ENCODE measurements at places on chromosomes 12 and 14.

DNA sequence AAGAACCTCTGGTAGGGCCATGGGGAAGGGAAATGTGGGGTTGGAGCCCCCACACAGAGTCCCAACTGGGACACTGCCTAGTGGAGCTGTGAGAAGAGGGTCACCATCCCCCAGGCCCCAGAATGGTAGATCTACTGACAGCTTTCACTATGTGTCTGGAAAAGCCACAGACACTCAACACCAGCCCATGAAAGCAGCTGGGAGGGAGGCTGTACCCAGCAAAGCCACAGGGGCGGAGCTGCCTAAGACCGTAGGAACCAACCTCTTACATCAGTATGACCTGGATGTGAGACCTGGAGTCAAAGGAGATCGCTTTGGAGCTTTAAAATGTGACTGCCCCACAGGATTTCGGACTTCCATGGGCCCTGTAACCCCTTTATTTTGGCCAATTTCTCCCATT lies 97.8 kb downstream of the HMGA2 start:
- no peak for DNase-seq

DNA sequence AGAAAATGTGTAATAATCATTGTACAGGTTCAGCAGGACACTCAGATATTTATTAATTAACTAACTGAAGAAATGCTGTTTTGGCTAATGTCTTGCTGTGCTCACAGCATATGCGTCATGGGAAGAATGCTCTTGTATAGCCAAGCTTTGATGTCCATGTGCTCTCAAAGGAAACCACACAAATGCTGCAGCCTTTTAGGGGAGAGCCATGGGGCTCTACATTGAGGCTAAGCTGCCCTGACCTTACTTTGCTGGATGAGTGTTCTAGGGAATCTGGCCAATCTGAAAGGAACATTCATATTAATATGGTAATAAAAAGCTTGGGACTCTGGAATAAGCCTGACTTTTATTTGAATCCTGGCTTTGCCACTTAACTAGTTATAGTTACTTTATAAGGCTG lies 9.5 kb upstream of the CRADD start:
- no peak for DNase-seq

- DNase-seq, result no peak
Observed at GRCh38 chr14:20179218-20179617, 11.5 kb upstream of the OR11G2 start.

DNA sequence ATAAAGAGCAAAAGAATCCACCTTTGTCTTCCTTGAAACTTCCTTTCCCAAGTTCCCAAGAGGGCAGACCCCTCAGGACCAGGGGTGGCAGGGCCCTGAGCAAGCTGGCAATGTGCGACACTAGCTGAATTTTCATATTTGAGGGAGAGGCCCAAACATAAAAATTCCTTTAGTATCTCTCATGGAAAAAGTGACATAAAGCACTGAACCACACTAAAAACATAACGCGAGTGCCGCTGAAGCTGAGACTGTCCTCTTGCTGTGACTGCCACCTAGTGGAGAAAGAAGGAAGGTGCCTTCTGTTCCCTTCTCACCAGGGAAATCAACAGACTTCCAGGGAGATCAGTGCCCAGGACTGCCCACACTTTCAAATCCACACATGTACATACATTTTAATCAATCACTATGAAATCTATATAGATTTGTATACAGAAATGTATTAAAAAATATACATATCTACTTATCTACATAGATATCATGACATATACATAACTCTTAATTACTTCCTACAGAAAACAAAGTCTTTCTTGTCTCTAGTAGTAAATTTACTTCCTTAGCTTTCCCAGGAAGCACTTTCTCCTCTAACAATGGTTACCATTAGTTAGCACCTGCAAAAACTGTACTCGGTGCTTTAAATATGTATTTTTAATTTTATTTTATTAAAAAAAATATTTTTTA lies 53.8 kb downstream of the SSH1 start:
- DNase-seq, result peak; percentile 84

DNA sequence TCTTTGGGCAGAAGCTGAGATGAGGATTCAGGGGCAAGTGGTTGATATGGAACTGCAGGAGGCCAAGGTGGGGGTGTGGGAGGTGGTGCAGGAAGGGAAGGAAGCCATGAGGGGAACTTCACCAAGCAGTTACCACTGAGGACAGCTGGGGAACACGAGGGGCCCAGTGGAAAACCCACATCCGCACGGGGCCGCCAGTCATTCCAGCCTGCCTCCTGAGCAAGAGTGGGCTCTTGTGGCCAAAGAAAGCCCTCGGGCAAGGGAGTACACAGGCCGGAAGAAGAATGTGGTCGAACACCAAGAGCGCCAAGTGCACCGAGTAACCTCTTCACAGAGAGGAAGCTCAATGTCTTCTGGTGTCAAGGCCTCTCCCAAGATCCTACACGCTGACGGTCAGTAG lies 252.2 kb upstream of the FOXN3 start:
- DNase-seq, result no peak

- no peak for DNase-seq
Observed at GRCh38 chr12:40802656-40803055, 110.4 kb downstream of the CNTN1 start.

DNA sequence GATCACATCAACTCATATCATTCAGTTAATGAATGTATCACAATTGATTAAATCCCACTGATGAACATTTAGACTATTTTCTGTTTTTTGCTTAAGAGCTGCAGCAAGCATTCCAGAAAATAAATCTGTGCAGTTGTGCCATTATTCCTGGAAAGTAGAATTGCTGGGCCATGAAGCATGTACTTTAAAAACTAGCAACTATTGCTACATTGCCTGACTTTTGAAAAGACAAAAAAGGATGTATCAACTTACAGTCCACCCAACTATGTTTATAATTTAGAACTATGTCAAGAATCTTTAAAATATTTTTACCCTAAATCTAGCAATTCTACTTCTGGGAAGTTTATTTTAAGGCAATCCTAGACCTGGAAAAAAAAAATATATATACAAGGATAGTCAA lies 33.4 kb upstream of the ERGIC2 start:
- DNase-seq, result no peak

DNA sequence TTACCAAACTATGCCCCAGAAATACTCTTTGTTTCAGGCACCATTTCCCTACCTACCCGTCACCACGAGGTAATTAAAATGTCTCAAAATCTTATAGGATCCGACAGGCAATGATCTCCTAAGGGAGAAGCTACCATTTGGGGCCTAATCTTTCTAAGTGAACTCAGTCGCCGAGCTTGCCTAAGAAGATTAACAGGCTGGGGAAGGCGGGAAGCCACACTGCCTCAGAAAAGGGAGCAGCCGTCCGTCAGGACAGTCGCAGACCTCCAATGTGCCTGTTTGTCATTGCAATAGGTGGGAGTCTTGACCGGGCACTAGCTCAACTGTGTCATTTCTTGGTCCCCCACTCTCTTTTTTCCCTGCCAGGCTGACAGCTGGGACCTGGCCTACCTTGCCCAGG lies 4.6 kb downstream of the TTC7B start:
- no peak for DNase-seq

DNA sequence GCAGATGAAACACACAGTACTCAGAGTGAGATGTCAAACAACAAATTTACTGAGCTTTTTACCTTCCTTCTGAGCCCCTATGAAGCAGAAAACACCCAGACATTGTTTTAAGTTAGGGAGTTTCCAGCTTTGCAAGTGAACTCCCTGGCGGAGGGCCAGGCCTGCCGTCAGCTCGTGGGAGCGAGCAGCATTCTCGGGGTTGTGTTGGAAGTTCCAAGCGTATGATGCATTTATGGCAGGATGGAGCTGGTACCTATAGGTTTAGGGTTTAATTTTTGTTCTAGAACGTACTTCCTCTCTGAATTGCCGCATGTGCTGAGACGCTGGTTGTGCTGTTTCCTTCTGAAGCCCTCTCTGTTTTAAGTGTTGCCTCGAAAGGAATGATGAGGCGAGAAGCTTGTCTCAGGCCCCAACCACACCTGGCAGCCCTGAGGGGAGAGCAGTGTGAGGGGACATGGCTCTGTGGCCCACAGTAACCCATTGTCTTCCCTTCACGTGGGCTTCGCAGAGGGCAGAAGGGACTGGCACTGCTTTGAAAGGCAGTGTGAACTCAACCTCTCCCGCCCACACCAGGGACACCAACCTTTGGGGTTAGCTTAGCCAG lies 76.6 kb downstream of the SSPN start:
- peak; percentile 55 for DNase-seq

- DNase-seq, result no peak
Observed at GRCh38 chr12:21001778-21002177, 129.2 kb upstream of the SLCO1B1 start.

Measured in large intestine (tissue), 12 donors.